ENCODE measurements at places on chromosomes 1 and 21.

- DNase-seq, result no peak
Observed at GRCh38 chr21:15592271-15592860, 137.4 kb upstream of the USP25 start.

GRCh38 chr1:211643324-211644212 is 31.9 kb downstream of the NEK2 start:
- peak; percentile 33 for DNase-seq

DNA sequence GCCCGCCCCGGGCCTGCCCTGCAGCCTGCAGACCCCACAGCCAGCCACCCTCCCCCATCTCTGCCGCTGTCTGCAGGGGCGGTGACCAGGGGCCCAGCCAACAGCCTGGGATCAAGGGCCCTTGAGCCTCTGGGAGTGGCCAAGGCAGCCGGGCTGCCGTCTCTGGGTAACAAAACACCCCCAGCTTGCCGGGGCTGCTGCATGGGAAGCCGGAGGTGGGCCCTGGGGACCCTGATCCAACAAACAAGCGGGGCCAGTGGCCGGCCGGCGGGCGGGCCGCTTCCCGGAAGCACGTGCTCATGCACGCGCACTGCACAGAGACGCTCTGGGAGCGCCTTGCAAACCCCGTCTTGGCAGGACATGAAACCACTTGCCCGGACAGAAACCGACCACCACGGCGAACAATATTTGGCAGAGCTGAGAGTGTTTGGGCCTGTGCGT is 13.2 kb downstream of the MEGF6 start:
- DNase-seq, result no peak

DNA sequence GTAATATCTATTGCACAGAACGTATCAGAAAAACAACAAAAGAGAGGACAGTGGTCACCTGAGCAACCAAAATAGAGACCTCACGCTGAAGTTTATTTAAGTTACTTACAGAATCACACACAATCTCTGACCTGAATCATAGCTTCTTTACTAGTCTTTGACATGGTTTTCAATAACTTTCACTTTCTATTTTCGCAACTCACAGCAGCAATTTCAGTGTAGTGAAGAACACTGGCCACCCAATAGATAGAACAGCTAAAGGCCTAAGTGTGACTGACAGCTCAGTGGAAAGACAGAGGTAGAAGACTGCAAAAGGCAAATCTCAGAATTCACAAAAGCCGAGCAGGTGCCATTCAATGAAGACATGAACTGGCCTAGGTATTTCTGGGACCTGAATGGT is 435.6 kb upstream of the CHRM3 start:
- DNase-seq, result no peak

GRCh38 chr1:205922314-205922713 is 20.9 kb downstream of the SLC26A9 start:
- no peak for DNase-seq

DNA sequence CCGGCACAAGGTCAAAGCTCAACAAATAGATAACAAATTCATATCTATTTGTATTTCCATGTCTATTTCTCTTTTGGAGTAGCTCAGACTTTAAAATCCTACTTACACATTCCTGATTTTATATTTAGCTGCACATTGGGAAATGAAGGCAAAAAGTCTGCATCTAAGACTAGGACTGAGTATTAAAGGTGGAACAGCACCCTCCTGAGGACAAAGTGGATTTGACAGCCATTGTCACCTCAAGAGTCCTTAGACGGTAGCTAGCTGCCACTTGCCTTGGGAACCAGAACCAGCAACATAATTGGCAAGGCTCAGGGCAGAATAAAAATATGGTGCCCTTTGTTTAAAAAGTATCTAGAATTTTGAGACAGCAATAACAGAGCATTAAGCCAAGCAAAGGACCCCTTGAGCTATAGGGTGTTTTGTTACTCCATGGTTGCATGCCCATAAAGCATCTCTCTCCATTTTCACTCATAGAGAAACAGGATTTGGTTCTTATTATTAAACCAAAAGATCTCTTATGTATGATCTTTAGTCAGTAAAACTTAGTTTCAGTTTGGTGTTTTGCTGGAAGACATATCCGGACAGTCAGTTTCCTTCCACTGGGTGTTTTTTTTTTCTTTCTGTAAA is 30.0 kb upstream of the SGIP1 start:
- no peak for DNase-seq

DNA sequence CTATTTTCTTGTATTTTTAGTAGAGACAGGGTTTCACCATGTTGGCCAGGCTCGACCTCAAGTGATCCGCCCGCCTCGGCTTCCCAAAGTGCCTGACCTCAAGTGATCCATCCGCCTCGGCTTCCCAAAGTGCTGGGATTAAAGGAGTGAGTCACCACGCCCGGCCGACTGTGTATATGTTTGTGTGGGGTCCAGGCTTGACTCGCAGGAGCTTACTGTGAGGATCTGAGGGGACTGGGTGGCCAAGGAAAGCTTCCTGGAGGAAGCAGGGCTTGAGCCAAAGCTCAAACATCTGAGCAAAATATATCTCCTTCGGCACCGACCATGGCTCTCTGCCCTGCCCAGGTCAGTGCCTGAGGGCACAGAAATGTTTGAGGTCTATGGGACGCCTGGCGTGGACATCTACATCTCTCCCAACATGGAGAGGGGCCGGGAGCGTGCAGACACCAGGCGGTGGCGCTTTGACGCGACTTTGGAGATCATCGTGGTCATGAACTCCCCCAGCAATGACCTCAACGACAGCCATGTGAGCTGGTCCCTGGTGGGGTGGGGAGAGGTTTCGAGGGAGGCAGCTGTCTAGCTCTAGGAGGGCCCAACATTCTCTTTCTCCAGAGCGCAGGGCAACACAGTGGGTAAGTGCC is 10.5 kb downstream of the PADI3 start:
- DNase-seq, result no peak

DNA sequence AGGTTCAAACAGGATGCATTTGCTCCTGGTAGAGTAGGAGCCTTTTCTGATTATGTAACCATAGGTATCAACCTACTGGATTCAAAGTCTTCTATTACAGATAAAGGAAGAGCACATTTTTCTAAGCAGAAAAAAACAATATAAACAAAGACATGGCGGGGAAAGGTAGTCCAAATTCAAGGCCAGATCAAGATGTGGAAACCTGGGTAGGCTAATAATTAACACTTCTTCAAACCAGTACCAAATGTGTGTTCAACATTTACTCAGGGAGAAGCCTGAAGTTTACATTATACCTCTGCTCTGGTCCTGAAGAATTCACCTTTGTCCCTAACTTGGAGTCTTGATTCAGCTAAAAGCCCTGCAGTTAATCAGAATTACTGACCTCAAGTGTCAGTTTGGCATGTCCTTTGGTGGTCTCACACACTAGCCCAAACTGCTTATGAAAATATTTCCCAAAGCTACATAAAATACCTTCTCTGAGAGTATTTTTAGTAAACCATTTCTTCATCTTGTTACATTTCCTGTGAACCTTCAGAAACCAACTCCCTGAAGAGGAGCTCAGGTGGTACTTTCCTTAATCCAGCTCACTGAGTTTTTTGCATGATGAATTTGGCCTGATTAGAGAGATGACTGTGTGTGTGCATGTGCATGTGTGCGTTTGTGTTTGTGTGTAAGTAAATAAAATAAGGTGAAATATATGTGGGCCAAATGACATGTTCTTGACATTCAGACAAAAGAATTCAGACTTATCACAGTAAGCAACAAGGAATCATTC is 70.2 kb downstream of the TOR3A start:
- DNase-seq, result no peak

DNA sequence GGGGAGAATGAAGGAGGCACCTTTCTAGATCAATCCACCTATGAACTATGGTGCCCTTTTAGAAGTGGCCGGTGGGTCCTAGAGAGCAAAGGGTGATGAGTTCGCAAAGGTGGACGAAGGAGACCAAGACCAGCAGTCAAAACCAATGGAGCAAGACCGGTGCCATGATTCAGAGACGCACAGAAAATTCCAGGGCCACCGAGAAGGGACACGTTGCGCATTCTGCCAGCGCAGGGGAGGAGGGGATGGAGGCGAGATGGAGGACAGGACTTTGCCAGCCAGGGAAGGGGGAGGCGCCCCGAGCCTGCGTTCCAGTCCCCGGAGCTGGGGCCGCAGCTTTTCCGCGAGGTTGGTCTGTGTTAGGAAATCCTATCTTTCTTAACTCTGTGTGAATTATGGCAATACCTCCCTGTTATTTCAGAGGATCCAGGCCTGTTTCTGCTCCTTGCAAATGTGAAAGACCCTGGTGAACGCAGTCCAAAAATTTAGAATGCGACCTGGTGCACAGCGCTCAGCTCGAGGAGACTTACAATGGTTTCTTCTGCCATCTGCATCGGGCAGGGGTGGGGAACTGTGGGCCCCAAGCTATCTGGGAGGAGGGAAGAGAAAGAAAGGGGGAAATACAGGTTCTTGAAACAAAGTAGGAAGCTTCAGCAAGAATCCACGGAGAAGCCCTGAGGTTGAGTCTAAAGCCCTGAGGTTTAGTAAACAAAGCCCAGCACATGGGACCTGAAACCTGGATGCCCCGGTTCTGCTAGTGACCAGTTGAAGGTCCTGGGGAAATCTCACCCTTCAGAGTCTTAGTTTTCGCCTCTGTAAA is 129.4 kb downstream of the MRPS6 start:
- no peak for DNase-seq

GRCh38 chr1:148372731-148373130 is 110.4 kb downstream of the PPIAL4G start:
- no peak for DNase-seq

GRCh38 chr1:92465256-92465647 is 21.5 kb downstream of the GFI1 start:
- no peak for DNase-seq

- DNase-seq, result no peak
Observed at GRCh38 chr1:113533061-113533460, 142.7 kb downstream of the MAGI3 start.

DNA sequence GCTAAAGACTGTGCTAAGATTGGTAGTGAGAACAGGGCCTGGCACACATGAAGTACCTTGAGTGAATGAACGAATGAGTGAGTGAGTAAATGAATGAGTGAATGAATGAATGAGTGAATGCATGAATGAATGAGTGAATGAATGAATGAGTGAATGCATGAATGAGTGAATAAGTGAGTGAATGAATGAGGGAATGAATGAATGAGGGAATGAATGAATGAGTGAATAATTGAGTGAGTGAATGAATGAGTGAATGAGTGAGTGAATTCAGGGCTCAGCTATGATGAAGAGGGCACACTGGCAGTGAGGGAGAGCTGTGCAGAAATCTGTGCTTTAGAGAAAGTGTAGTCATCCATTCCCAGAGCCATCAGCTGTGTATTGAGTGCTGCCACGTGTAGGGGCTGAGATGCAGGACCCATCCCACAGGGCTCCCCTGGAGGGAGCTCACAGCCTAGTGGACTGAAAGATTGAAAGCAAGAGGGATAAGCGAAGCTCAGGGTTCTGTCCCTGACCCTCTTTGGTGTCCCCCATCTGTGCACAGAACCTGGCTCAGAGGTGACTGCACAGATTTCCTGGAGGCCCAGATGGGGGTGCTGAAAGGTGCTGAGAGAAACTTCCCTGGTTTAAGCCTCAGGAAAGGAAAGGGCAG is 217.9 kb upstream of the VAMP3 start:
- no peak for DNase-seq

DNA sequence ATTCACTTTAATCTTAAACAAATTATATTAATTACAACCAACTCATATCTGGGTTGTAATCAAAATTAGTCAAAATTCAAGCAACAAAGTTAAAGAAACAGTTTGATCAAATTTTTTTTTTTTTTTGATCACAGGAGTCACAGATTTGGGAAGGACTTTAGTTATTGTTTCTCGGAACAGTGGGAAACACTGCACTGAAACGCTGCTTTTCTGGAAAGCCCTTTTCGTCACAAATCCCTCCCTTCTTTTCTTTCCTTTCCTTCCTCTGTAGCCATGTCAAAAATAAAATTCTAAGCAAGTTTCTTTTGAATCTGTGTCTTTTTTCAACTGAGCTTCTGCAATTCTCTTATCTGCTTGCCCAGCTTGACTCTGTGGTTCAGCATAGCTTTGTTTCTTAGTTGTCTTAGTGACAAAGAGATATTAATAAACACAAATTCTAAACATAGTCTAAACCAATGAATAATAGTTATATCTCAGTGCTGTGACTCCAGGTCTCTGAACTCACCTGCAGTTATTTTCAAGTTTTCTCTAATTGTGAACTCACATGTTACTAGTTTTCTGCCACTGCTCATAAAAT is 53.8 kb downstream of the PTGS2 start:
- no peak for DNase-seq

GRCh38 chr1:2206813-2207487 is 12.4 kb upstream of the FAAP20 start:
- DNase-seq, result no peak

DNA sequence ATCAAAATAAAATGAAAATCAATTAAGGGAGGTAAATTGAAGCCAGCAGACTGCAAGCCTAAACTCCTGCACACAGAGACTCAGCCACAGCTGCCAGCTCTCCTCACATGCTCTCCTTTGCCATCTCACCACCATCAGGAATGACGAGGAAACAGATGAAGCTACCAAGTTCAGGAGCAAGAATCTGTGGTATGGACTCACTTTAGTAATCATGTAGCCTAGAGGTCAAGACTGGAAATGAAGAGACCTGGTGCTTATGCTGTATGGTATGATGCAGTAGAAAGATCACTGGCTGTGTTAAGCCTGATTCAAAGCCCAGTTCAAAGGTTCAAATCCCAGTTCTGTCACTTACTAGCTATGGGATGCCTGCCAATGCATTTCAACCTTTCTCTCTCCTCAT is 78.9 kb upstream of the CAMK1G start:
- no peak for DNase-seq

DNA sequence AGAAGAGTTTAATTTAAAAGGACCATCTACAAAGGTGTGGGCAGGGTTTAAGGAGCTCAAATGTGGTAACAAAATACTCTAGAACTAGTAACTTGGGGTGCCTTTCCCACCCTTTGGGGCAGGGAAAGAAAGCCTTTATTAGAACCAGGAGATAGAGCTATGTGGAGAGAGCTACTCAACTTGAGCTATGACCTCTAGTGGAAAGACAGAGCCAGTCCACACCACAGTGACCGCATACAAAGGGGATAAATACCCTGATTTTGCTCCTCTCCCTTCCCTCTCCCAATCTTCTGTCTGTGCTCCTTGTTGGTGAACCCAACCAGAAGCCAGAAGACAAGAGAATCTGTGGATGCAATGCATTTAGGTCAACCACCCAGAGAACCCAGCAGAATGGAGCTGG is 54.4 kb upstream of the JAK1 start:
- no peak for DNase-seq

GRCh38 chr1:101013776-101014175 is 11.8 kb downstream of the DPH5 start:
- DNase-seq, result no peak

GRCh38 chr1:159854116-159854692 is 8.3 kb downstream of the VSIG8 start:
- peak; percentile 47 for DNase-seq

DNA sequence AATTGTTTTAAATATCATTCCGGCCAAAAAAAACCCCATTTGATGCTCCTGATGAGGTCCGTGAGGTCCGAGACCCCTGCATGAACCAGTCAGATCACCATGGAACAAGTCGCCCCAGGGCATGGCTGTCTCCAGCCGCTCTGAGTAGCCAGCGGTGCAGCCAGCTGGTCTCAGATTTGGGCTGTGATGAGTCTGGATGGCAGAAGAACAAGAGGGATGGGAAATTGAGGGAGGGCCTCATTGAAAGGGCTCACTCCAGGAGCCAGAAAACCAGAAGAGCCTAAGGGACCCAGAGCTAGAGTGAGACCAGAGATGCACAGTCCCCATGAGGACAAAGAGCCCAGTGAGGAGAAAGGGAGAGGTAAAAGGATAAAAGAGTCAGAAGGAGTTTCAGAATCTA is 174.0 kb downstream of the TOMM20 start:
- no peak for DNase-seq

- DNase-seq, result no peak
Observed at GRCh38 chr1:92990828-92991227, 29.6 kb upstream of the DIPK1A start.

GRCh38 chr1:201309416-201309815 is 26.1 kb downstream of the PKP1 start:
- no peak for DNase-seq

All from hypothalamus (tissue), 51 donors.